ENCODE measurements at places on chromosomes 4 and X.

- DNase-seq: no peak
Observed at GRCh38 chr4:78568640-78569305, 17.2 kb downstream of the ANXA3 start.

DNA sequence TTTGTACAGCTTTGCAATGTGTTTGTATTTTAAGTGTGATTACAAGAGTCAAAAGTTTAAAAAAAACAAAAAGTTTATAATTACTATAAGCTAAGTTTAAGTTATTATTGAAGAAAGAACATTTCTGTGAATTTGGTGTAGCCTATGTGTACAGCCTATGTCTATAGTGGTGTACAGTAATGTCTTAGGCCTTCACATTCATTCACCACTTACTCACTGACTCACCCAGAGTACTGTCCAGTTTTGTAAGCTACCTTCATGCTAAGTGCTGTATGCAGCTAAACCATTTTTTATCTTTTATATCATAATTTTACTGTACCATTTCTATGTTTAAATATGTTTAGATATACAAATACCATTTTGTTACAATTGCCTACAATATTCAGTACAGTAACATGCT, 182.3 kb downstream of the RPA4 start:
- DNase-seq: no peak

DNA sequence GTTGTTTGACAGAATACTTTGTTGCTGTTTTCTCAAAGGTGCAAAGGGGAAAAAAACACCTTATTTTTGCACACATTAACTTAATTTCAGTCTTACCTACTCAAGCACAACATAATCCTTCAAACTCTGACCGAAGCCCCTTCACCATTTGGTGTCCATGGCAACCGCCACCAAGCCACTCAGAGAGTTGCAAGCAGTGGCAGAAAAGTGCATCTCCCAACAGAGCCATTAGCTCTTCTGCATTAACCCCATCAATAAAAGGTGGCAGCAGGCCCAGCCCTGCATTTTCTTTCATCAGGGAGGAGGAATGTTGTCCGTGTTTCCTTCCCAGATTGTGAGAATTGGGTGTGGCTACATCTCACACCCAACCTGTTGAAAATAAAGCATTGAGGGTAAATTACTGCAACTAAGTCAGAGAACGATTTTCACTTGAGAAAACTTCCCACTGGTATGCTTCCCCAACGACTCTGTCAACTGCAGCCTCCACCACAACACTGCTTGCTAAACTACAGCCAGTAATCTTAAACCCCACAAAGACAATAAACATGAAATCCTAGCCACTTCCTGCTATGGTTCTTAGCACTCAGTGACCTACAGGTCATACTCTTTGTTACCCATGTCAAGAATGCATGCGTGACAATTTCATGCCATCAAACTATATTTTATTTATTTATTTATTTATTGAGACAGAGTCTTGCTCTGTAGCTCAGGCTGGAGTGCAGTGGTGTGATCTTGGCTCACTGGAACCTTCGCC, 154.0 kb downstream of the GRIA3 start:
- no peak for DNase-seq

GRCh38 chrX:130039847-130040246, 57.4 kb downstream of the BCORL1 start:
- no peak for DNase-seq

GRCh38 chr4:96504386-96504785, 664.5 kb downstream of the PDHA2 start:
- DNase-seq: no peak

DNA sequence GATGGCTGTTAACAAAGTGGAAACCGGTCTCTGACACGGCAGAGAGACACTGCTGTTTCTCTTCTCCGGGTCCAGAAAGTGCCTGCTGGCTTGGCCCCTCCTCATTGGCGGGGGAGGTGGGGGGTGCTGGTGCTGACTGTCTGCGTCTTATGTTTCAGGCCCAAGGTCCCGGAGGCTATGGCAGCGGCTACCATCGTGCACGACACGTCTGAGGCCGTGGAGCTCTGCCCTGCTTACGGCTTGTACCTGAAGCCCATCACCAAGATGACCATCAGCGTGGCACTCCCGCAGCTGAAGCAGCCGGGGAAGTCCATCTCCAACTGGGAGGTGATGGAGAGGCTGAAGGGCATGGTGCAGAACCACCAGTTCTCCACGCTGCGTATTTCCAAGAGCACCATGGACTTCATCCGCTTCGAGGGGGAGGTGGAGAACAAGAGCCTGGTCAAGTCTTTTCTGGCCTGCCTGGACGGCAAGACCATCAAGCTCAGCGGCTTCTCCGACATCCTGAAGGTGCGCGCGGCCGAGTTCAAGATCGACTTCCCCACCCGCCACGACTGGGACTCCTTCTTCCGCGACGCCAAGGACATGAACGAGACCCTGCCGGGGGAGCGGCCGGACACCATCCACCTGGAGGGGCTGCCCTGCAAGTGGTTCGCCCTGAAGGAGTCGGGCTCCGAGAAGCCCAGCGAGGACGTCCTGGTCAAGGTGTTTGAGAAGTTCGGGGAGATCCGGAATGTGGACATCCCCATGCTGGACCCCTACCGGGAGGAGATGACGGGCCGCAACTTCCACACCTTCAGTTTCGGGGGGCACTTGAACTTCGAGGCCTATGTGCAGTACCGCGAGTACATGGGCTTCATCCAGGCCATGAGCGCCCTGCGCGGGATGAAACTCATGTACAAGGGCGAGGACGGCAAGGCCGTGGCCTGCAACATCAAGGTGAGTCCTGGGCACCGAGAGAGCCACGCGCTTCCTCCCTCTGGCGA, 2.2 kb downstream of the AKAP17A start:
- no peak for DNase-seq

- DNase-seq: peak; percentile 4
Observed at GRCh38 chr4:76955182-76955581, 5.6 kb downstream of the SEPTIN11 start.

GRCh38 chr4:35286434-35286833, 957.9 kb downstream of the ARAP2 start:
- no peak for DNase-seq

GRCh38 chrX:87338510-87338909, 179.1 kb upstream of the KLHL4 start:
- peak; percentile 78 for DNase-seq

DNA sequence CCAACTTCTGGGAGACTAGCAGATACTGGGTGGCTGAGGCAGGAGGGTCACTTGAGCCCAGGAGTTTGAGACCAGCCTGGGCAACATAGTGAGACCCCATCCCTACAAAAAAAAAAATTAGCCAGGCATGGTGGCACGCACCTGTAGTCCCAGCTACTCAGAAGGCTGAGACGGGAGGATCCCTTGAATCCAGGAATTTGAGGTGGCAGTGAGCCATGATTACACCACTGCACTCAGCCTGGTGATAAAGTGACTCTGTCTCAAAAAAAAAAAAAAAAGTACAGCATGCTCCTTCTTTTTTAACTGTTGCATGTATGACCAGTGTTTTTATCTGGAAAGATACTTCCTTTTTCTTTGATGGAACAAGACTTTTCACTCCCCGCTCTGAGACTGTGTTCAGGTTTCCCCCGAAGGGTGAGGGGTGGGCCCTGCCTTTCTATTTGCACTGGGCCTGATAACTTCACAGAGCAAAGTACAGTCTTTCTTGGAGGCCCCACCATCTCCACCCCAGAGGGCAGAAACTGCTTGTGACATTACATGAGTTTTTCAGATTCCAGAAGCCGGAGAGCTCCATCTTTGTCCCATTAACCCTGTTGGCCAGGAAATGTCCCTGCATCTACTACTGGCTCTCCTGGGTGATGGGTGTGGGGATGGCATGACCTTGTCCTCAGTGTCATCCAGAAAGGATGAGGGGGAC, 35.2 kb downstream of the NYX start:
- no peak for DNase-seq

DNA sequence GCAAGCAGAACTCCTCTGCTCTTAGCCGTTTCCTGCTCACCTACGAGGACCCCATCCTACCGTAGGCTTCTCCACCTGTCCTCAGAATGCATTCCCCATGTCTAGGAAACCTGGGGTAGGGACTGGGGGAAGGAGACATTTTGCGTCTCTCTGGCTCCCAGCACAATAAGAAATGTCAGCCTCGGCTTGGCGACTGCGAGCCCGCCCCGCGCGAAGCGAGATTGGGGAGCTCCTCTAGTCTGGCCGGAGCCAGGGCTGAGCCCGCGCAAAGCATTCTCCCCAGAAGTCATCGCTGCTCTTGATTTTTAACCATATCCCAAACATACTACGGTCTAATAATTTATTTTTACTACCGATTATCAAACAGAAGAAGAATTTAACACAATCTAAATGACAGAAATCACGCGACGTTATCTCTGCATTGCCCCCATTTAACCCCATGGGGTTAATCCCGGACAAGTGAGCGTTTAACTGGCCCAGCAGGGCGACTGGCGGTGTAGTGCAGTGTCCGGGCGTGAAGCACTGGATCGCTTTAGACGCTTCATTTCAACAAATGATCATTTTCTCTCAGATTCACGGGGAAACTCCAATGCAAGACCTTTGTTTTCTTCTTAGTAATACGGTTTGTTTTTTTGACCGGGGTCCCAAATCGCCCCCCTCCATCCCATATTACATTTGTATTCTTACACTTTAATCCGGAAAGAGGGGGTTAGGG, 8.0 kb upstream of the PITX2 start:
- DNase-seq: no peak

GRCh38 chr4:159777689-159778088, 674.8 kb downstream of the RAPGEF2 start:
- DNase-seq: no peak

- no peak for DNase-seq
Observed at GRCh38 chr4:185872747-185873380, 60.9 kb upstream of the SORBS2 start.

DNA sequence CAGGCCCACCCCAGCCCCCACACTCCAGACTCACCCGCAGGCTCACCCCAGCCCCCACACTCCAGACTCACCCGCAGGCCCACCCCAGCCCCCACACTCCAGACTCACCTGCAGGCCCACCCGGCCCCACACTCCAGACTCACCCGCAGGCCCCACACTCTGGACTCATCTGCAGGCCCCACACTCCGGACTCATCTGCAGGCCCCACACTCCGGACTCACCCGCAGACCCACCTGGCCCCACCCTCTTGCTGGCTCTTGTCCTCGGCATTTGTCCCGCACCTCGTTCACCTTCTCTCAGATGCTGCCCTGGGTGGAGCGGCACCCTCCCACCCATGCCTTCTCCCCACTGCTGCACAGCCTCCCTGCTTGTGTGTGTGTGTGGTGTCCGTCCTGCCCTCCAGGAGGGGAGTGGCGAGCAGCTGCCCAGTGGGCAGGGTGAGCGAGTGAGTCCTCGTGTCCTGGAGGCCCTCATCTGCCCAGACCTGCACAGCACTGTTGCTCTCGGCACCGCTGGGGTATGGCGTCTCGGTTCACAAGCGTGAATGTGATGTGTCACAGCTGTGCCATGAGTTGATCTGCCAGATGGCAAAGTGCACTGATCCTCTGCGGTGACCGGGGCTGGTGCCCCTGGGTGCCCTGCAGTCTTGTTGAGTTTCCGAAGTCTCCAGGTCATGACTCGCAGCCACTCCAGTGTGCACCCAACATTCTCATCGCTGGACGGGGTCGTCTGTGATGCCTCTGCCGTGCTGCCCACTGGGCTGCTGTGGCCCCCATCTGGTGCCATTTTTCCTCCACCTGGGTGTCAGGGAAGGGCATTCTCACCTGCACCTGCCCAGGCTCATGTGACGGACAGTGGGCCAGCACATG, 27.7 kb downstream of the MAEA start:
- no peak for DNase-seq

DNA sequence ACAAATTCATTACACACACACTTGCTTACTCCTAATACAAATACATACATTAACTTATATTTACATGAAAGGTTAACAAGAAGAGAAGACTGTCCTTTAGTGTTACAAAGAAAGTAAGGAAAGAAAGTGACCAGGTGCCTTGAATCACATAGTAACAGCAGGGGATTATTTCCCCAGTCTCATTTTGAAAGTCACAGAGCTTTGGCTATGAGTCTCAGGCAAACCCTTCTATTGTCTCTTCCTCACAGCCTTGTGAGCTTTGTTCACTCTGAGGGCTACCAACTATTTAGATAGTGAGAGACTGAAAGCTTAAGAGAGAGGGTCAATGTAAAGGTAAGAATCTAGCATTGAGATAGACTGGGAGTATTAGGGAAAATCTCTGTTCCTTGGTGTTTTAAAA, 161.6 kb downstream of the NPNT start:
- no peak for DNase-seq

DNA sequence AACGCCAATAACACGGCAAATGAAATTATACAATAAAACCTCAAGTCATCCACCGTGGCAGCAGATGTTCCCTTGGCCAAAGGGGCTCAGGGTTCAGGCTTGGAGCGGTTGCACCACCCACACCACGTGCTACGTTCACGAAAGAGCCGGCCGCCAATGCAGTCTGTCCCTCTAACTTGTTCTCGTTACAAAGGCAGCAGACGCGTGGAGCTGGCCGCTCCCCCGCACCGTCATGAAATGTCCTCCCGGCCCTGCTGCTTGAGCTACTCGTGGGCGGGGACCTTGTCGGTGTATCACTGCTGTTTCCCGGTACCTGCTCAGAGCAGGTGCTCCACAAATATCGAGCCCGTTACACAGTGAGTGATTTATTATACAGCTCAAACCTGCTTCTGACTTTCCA, 36.4 kb upstream of the MAN2B2 start:
- DNase-seq: no peak

DNA sequence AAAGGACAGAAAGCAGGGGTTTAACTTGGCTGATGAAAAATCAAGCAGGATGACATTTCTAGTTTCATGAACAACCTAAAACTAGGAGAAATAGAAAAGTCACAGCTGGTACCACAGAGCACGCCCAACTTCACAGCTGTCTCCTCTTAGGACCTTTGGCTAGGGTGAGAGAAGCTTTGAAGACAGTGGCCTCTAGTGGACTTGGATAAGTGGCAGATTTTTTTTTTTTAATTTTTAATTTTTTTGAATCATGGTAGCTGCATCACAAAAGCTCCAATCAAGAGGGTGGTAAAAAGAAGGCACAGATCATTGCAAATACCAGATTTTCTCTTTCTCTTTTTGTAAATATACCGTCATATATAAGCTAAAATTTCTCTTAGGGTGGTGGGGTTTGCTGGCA, 20.2 kb upstream of the MAP3K15 start:
- peak; percentile 75 for DNase-seq

DNA sequence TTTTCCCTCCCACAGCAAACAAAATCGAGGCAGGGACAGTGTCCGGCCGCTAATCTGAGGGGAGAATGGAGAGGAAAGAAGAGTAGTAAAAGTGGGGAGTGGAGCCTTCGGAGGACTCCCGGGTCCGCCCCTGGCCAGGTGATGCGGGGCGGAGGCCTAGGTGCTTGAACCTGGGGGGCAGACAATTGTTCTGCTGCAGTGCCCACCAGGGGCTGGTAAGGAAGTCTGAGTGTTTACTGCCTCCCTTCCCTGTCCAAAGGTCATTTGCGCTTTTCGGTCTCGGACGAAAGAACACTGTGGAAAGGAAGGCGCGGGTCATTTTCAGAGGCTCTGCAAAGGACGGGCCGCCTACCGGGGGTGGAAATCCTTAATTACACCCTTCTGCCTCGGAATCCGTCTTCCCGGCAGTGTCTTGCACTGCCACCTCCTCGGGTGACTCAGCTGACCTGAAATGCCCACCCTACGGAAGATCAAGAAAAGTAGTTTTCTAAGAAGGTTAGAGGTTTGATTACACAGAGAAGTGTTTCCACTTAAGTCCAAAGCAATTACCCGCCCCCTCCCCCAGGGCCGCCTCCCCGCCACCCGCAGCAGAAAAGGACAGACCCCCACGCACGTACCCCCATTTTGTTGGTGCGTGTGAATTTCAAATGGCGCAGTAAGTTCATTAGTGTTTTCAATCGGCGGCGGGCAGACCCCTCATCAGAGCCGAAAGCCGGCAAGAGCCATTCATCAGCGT, 99.9 kb upstream of the TENM3 start:
- no peak for DNase-seq

- DNase-seq: no peak
Observed at GRCh38 chrX:72478351-72478750, 94.3 kb downstream of the HDAC8 start.
